Glomerular endothelial cell (primary cell): ENCODE measurements at places on chromosomes 5 and 9. TPM values are rescaled to one million over a fixed set of nuclear protein-coding genes. Genes with fewer than 3 reads are reported as not detected.

The PCDHB3 gene
- total RNA-seq, result 0.23 and 0.58 TPM in 2 replicates

The ERCC6L2 gene
- 42.5 and 43.0 TPM in 2 replicates for total RNA-seq

DNA sequence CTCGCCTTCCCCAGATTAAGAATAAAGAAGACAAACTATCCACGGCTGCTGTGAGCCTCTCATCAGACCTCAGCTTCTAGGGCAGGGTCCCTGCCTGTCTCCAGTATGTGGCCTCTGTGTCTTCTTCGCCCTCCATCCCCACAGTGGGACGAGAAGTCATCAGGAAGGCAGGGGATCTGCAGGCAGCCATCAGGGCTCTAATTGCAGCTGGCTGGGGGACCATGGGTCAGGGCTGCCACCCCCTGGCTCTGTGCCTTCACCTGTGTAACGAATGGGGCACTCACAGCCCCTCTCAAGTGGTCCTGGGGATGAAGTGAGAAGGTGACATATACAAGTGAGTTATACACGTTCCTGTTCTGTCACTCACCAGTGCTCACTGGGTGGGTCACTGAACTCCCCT is 139.8 kb downstream of the KCNIP1 start:
- DNase-seq, result no peak

DNA sequence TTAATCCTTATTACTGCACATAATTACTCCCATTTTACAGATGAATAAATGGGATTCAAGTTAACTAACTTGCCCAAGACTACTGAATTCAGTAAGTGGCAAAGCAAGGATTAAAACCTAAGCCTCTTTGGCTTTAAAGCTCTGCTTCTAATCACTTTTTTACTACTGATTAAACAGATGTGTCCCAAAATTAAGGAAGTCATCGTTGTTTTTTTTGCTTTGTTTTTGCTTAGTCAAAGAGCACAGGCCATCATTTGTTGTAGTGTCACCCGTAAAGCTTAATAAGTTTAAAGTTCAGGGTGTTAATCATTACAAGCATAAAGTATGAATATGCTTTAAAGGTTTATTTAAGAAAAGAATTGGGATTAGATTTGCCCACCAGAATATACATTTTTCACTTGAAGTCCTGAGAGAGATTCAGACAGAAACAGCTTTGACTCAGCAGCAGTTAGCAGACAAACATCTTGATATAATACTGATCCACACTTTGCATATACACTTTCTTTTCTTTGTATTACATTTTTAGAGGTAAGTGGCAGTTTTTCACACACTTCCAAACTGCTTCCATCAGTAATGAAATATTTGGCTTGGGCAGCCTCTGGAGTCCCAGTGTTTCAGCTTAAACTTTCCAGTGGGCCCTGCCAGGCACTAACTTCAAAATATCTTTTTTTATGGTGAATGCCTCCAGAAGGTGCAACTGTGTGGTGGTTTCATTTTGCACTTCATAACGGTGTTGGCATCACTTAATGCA is 52.7 kb downstream of the PIK3R1 start:
- no peak for DNase-seq

- DNase-seq, result no peak
Observed at GRCh38 chr5:20683241-20683940, 695.4 kb upstream of the CDH18 start.
